Activated CD8-positive, alpha-beta memory T cell treated with anti-CD3 and anti-CD28 coated beads for 4 hours (primary cell): ENCODE measurements at places on chromosomes 4 and X.
A peak's percentile ranks its signal among the peaks of the same experiment; 100 is the strongest.

DNA sequence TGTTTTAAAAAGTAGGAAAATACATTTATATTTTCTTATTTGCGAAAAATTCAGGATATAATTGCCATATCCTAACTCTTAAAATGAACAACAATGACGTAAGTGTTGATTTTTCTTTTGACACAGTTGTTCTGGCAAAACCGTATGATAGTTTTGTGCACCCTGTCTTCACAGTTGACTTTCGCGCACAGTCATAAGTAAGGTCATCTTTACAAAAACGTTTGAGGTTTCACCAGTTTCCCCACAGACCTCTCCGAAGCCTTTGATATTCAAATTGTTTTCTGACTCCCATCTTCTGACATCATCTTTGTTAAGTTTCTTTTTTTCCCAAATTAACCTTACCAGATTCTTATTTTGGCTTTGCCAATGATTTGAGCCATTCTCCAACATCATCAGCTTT is 48.1 kb upstream of the ATXN3L start:
- no peak for DNase-seq

GRCh38 chrX:152635941-152636340 is 1.8 kb upstream of the GABRQ start:
- no peak for DNase-seq

DNA sequence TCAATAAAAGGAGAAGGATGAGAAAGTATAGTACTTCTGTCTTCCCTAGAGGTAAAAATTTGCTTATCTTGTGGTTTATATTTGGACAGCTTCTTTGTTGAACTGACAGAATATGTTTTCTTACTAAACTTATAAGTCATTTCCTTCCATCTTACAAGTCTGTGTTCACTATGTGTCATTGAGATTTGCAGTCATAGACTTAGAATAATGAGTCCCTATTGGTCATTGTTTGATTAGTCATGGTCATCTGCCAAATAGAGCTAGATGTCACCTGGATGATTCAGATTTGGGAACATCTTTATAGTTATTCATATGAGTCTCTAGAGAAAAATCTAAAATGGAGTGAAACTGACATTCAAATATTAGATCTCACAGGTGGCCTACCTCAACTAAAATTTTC is 51.5 kb downstream of the SPATA18 start:
- no peak for DNase-seq

- DNase-seq = no peak
These were observed 5.3 kb downstream of the IDS start for GRCh38 chrX:149499766-149500165.

DNA sequence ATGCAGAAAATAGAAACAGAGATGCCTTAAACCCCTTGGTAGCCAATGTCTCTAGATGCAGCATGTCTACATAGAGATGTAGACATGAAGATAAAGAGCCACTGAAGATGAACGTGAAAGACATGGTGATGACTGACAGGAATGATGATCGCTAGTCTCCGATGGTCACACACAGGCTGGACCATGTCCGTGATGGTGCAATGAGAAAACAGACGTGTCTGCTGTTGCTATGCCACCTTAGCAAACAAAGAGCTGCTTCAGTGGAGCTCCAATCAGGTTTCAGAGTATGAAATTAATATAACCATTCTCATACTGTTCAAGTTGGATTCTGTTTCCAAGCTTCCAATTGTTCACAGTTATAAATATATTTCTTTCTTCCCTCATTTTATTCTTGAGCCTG is 256.5 kb downstream of the CAMK2D start:
- DNase-seq = no peak

GRCh38 chrX:72041871-72042851 is 89.6 kb downstream of the RTL5 start:
- DNase-seq = no peak

GRCh38 chr4:14149176-14150053 is 521.9 kb upstream of the BOD1L1 start:
- DNase-seq = no peak

DNA sequence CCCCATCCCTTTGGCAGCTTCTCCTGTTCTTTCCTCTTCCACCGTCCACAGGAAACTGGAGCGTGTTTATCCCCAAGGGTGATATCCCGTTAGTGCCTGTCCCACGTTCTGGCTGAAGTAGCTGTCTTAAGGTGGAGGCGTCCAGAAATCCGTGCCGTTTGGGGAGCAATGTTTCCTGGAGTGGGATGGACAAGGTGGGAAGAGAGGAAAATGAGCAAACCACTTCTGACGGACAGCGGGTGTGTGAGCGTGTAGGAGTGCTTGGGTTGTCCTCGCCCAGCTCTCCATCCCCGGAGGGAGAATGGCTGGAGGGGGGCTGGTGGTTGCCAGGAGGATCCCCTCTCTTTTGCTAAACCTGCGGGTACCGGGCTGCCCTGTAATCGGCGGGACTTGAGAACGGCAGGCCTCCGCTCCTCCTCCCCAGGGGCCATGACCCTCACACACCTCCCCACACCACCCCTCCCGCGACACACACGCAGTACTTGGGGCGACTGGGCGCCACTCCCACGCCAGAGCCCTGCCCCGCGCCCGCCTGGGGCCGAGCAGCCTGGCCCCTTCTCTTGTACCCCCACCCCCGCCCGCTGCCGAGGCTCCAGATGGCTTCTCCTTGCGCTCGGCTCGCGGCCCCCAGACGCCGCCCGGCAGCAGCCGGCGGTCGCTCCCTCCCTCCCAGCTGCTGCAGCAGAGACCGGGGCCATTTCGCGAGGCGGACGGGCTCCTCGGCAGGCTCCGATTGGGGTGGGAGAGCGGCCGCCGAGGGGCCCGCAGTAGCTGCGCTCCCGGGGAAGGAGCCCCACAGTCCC is 13.9 kb upstream of the PRDM8 start:
- peak; percentile 25 for DNase-seq

DNA sequence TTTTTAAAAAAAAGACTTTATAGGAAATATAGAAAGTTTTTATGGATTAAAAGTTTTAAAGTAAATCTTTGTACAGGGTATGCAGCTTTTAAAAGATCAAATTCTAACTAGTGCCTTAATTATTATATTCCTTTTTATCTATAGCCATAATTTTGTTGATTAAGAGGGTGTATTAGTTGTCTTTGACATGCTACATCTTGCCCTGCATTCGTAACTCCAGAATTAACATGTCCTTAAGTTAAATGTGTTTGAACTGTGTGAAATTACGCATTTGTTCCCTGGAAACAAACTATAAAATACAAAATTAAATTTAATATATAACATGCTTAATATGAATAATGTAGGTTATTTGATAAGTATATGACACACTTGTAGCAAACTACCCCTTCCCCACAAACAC is 66.3 kb downstream of the PTPN13 start:
- no peak for DNase-seq

- DNase-seq = no peak
These were observed 187.1 kb upstream of the ARX start for GRCh38 chrX:25202827-25203226.

GRCh38 chrX:1389181-1389992 is 2.5 kb downstream of the SLC25A6 start:
- no peak for DNase-seq

DNA sequence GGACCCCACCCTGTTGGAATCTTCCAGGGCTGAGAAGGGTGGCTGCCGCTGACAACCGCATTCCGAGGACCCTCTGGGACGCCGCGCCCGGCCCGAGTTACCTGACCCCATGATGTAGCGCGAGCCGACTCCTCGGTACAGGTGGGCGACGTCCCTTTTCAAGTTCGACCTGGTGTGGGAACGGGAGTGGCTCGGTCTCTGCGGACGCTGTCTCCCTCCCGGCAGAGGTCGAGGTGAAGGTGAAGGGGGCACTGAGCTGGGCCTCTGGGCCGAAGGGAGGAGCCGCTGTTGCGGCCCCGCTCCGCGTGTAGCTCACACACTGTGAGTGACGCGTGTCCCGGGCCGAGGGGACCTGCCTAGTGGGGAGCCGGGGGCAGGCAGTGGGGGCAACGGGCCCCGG is 4.5 kb downstream of the GTPBP6 start:
- no peak for DNase-seq

GRCh38 chr4:147332091-147332490 is 148.8 kb upstream of the EDNRA start:
- no peak for DNase-seq

DNA sequence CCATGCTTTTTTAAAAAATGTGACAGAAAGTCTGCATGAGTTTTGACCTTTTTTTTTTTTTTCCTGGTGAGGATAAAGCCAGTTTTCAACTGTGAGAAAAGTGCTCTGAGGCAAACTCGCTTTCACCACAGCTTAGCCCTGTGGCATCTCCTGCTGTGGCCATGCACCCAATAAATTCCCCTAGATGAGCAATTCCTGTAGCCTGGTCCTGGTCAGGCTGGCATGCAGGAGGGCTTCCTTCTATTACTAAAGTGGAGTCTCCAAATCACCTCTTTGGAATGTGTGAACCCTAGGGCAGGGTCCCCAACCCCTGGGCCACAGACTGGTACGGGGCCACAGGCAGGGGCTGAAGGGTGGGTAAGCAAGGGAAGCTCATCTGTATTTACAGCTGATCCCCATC is 265.4 kb downstream of the RAPGEF2 start:
- DNase-seq = no peak

DNA sequence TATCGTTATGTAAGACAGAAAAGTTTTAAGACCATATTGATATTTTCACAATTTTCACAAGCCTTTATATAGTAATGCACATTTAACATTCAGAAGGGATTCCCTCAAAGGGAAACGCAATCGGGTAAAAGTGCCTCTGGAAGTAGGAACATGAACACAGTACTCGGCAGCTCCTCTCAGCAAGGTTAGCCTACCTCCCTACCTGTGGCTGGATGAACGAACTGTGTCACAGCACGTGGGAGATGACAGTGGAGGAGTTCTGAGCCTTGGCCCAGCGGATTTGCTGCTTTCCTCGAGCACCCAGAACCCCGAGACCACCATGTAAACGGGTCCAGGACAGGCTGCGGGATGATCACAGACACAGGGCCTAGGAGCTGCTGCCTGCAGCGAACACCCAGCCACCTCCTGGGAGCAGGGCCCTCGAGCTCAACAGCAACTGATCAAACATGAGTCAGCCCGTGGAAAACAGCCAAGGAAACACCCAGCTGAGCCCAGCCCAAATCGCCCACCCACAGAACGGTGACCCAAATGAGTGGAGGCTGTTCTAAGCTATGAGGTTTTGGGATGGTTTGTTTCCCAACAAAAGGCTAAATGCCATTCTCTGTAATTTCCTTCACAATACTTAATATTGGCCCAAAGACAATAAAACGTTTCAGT is 30.4 kb downstream of the FAT1 start:
- DNase-seq = no peak

DNA sequence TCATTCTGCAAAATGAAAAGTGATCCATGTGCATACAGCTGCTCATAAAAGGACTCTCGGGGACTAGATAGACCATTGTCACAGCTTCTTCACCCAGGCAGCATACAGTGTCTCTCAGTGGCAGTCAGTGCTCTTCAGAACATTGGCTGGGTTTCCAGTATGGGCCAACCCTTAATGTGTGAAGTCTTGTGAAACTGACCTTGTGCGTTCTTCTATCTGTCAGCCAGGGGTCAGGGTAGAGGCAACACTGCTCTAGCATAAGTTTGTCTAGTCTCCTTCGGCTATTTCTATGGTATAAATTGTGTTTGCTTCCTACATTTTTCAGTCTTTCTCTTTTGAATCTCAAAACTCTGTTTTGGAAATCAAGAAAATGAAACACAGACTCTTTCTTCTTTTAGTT is 37.0 kb upstream of the SMIM31 start:
- no peak for DNase-seq

GRCh38 chrX:50211510-50211909 is 6.9 kb downstream of the CCNB3 start:
- no peak for DNase-seq

DNA sequence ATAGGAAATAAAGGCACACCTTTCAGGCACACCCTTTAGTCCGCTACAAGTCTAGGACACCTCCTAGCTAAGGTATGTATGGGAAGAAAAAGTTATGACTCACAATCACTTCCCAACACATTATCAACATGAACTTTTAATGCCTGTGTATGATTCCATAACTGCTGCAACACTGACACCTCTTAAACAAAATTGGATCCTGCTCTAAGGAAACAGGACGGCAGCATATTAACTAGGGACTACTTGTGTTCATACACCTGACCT is 2.4 kb upstream of the PPP3CA start:
- no peak for DNase-seq

DNA sequence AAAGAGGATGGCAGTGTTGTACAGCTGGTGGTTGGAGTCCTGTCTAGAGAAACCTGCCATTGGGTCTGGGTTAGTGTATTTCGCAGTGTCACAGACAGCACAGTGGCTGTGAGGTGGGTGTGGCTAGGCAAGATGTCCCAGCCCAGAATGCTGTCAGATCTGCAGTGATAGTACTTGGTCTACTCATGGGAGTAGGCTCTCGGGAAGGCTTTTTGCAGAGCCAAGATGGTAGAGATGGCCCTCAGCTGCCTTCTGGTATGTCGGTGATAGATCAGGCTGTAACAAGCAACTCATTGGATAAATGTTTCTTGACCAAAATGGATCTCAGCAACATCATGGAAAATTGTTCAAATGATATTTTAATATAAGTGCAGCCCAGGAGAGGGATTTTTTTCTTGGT is 84.3 kb upstream of the WDR1 start:
- no peak for DNase-seq

DNA sequence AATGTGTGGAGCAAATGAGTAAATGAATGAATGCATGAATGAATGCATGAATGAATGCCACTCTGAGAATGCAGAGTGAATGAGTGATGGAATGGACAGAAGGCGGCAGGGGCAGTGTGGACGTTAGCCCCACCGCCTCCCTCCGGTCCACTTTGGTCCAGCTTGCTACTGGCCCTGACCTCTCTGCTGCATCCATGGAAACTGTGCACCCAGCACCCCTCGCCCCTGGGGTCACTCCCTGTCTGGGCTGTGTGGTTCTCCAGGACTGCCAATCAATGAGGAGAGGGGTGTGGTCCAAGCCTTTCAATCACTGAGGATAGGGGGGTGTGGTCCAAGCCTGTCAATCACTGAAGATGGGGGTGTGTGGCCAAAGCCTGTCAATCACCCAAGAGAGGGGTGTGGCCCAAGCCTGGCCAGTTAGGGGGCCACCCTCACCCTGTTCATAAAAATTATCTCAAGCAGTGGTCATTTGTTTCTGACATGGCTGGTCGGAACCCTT is 39.2 kb upstream of the ASMTL start:
- DNase-seq = no peak

DNA sequence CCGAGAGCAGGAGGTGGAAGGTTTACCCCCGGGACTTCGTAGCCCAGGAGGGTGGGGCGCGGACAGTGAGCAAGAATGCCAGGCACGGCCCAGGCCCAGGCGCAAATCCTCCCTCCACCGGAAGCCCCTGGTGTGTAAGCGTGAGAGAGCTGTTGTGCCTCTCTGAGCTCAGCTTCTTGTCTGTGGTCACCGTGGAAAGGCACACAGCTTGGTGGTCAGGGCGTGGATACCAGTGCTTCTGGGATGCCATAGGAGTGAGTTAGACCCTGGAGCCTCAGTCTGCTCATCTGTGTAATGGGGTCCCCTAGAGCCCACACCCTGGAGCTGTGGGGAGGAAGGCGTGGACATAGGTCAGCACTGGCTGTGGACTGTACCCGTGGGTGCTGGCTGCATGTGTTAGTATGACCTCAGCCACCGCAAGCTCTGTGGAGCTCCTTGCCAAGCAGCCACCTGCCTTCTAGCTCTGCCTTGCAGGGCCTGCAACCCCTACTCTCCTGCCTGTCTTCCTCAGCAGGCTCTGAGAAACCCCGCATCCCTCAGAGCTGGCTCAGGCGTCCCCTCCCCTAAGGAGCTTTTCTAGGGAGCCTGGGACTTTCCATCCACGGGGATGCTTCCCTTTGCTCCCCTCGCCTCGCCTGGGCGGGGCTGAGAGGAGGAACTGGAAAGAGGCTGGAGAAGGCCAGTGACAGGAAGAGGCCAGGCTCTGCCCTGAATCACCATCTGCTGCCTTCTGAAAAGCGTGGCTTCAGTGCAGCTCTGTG is 28.0 kb upstream of the AFAP1 start:
- no peak for DNase-seq
